Tibial nerve (tissue), 4 donors: ENCODE measurements at places on chromosomes 16 and 17. TPM values are rescaled to one million over a fixed set of nuclear protein-coding genes. Genes with fewer than 3 reads are reported as not detected.

CCL23 gene
- 6.6 TPM for total RNA-seq

GPR139 gene
- total RNA-seq = not detected

KRT39 gene
- total RNA-seq = not detected

VEZF1 gene
- 51.5 TPM for total RNA-seq

TERB1 gene
- not detected for total RNA-seq

GUCY2D gene
- not detected for total RNA-seq

KCNJ12 gene
- total RNA-seq = 2.4 TPM

SHCBP1 gene
- total RNA-seq = 3.5 TPM

RMI2 gene
- 4.0 TPM for total RNA-seq

NME4 gene
- 41.4 TPM for total RNA-seq

KRT222 gene
- total RNA-seq = 7.1 TPM

ABCA9 gene
- total RNA-seq = 118 TPM
